ENCODE measurements at places on chromosomes 16 and 17.
A peak's percentile ranks its signal among the peaks of the same experiment; 100 is the strongest.

DNA sequence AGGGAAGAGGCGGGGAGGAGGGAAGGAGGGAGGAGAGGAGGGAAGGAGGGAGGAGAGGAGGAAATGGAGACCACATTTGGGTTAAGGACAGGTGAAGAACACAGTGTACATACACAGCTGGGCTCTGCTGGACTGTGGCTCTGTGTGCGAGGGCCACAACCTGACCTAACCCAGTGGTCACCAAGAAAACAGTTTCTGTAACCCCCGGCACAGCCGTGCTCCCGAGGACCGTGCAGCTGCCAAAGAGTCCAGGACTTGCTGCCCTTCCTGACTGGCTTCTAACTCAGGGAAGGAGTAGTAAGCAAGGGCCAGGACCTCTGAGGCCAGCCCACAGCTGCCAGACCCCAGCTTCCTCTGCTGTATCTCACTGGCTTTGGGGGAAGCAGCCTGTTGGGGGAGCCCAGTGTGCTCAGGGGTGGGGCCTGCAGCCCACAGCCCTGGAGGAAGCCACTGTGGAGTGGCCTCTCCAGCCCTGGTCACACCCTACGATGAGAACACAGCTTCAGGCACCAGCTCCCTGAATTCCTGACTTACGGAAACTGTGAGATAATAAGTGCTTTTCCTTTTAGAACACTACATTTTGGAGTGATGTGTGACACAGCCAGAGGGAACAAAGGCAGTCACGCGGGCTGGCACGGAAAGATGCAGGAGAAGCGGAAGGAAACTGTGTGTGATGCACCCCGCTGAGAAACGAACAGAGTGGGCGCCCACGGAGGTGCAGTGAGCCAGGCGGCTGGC, 32.3 kb downstream of the SLC7A5 start:
- DNase-seq = no peak

GRCh38 chr17:50452630-50453300, 15.9 kb downstream of the CHAD start:
- DNase-seq = no peak

- DNase-seq = no peak
Measured at GRCh38 chr16:167122-167690, 1.4 kb downstream of the HBM start.

DNA sequence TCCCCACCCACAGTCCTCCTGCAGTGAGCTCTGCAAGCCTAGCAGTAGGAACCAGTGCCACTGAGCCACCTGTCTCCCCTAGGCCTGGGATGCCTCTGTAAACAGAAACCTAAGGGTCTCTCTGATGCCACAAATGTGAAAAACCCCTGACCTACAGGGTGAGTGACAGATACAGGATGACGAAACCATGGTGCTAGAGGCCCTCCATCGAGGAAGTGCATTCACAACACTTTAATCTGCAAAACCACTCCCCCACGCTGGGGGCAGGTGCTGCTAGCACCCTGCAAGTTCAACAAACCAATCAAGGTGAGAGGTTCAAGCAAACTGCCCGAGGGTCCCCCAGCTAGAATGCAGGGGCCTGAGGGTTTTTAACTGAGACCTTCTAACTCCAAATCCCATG, 59.5 kb downstream of the CDYL2 start:
- DNase-seq = no peak

- peak; percentile 58 for DNase-seq
Measured at GRCh38 chr16:66250686-66251431, 115.6 kb upstream of the CDH5 start.

GRCh38 chr16:77308163-77308561, 109.0 kb downstream of the SYCE1L start:
- DNase-seq = peak; percentile 63

DNA sequence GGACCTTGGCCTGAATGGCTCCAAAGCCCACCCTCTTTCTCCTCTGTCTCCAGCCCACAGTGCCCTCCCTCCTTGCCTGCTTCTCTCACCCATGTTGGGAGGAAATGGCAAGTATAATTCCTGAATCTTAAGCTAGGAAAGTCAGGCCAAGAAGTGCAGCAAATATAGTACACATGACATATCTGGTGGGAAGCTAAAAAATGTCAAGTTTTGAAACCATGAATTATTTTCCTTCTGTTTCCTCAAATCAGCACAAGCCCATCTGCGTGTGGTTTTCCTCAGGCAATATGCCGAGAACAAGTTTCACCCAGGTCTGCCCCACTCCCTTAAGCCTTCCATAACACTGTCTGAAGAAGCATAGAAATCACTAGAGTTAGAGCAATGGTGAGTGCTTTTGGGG, 502.8 kb upstream of the CDH11 start:
- peak; percentile 51 for DNase-seq

- no peak for DNase-seq
Measured at GRCh38 chr17:39695089-39695474, 4.8 kb upstream of the ERBB2 start.

DNA sequence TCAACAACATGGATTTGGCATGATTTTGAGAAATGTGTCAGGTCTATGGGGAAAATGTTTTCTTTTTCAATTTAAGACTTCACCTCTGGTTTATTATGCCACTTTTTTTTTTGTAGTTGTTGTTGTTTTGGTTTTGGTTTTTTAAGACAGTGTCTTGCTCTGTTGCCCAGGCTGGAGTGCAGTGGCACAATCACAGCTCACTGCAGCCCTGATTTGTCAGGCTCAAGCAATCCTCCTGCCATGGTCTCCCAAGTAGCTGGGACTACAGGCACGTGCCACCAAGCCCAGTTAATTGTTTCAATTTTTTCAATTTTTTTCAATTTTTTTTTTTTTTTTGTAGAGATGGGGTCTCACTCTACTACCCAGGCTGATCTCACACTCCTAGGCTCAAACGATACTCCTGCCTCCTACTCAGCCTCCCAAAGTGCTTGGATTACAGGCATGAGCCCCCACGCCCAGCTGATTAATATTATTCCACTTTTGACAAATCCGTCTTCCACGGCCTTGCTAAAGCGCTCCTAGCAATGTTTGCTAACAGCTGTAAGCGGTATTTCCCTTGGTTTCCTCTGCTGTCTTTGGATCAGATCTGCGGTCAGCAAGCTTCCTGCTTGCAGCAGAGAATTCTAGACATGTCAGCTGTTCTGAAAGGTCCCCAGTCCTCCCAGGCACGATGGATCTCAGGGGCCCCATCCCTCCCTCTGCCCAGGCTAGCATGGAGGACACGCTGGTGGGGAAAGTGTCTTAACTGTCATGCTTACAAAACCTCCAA, 7.0 kb upstream of the MILR1 start:
- DNase-seq = peak; percentile 54

GRCh38 chr17:17035490-17035889, 6.8 kb upstream of the MPRIP start:
- no peak for DNase-seq

Measured in fibroblast of skin of right quadriceps (primary cell).